ENCODE measurements at places on chromosomes 1 and 21.
A peak's percentile ranks its signal among the peaks of the same experiment; 100 is the strongest.

GRCh38 chr1:21530368-21531016 lies 21.3 kb downstream of the ALPL start:
- no peak for DNase-seq

GRCh38 chr21:44434936-44435635 lies 20.2 kb upstream of the LRRC3 start:
- DNase-seq = no peak

DNA sequence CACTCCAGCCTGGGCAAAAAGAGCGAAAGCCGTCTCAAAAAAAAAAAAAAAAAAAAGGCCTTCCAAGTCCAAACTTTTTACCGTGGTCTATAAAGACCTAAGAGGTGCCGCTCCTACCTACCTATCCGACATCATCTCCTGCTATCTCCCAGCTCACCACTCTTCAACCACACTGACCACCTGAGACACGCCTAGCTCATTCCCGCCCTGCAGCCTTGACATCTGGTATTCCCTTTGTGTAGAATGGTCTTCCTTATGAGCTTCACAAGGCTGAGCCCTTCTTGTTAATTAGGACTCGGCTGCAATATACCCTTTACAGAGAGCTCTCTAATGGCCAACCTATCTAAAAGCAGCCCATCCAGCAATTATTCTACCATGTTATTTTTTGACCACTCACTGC lies 680 bp downstream of the MAGOH start:
- DNase-seq = no peak

- DNase-seq = no peak
Observed at GRCh38 chr1:229272164-229273158, 1.6 kb downstream of the RAB4A start.

DNA sequence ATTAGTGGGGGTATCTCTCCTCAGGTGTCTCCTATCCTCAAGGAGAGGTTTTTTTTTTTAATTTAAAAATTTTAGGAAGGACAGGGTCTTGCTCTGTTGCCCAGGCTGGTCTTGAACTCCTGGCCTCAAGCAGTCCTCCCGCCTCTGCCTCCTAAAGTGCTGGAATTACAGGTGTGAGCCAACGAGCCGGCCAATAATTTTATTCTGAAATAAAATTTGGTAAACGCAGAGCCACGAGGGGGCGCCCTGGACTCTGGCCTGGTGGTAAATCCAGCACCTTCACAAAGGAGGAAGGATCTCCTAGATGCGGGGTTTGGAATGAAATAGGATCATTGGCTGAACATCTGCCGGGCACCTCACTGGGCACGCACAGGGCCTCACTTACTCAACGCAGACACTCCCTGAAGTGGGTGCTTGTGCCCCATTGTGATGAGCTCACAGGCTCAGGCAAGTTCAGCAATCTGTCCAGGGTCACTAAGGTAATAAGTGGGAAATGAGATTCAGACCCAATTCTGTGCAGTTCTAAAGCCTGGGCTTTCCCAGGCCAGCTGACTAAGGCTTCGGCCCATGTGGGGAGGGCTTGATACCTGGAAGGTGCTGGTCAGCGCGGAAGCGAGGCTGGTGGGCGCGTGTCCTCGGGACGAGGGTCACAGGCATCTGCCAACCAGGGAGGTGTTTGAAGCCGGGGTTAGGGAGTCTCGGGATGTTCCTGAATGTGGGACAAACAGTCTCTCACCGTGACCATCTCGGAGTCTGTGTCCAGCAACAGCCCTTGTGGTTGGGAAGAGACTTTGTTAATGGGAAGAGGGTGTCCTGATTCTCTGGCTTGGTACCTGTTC lies 32.7 kb upstream of the ETV3 start:
- DNase-seq = no peak

- DNase-seq = peak; percentile 23
Observed at GRCh38 chr1:212699625-212700222, at the start of gene BATF3. TSS of gene BATF3 (minus strand) at chr1:212699840. CDS start at chr1:212699762, 78 bp downstream.

DNA sequence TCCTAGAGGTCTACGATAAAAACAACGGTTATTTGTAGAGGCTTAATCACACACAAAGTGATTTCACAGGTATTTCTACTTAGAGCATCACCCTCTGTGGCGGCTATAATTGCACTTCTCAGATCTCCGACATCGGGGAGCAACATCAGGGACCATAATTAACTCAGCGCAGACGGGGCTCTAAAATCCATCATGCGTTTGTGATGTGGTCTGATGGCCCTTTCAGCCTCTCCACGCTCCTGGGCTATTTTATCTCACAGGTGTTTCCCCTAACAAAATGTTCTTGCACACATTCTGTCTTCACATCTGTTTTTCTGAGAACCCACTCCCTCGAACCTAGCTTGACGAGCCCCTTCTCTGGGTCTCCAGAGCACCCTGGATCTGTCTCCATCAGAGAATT lies 146.3 kb upstream of the DUSP10 start:
- no peak for DNase-seq

GRCh38 chr1:248906753-248907661 lies 972 bp downstream of the PGBD2 start:
- DNase-seq = no peak

GRCh38 chr1:50196081-50196480 lies 87.4 kb downstream of the ELAVL4 start:
- DNase-seq = no peak

- peak; percentile 45 for DNase-seq
Observed at GRCh38 chr1:183689762-183690204, 36.7 kb upstream of the APOBEC4 start.

Data from T-helper 2 cell (primary cell).